ENCODE measurements at places on chromosomes 3 and 15. TPM values are rescaled to one million over a fixed set of nuclear protein-coding genes. Genes with fewer than 3 reads are reported as not detected.

EPHA6 gene
- total RNA-seq, result 7.3 TPM

MYL3 gene
- not detected for total RNA-seq

TNK2 gene
- total RNA-seq, result 3.7 TPM

DNA sequence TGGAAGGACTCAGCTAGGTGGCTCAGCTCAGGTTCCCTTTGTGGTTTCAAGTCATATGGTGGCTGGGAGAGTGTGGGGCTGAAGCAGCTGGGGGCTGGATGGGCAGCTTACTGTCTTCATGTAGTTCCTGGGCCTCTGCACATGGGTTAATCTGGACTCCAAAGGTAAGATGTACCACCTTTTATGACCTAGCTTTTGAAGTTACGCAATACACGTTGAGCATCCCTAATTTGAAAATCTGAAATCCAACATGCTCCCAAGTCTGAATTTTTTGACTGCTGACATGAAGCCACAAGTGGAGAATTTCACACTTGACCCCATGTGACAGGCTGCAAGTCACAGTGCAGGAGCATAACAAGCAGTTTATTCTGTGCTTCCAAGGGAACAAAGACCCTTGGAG is 173.7 kb downstream of the KBTBD8 start:
- DNase-seq, result no peak

- no peak for DNase-seq
These were observed 30.7 kb upstream of the CHRNB4 start for GRCh38 chr15:78671626-78672211.

DNA sequence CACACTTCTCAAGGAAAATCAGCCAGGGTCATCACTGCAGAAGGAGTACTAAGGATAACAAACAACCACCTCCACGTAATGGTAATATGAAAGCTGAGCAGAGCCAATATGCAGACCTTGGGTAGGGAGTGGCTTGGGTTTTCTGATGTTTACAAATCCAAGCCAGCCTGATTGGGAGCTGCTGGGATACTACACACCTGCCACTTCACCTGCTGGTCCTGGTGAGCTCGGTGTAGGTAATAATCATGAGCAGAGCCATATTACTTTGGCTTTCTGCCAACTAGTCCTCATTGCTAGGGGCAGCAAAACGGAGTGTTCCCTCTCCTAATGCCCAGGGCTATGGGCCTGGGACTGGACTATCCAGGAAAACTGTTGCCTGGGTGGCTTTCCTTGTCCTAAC is 433.5 kb upstream of the PPP2R3A start:
- DNase-seq, result no peak

- no peak for DNase-seq
These were observed 136.2 kb downstream of the TNIK start for GRCh38 chr3:171323938-171324536.

All from H4 (cell line).